ENCODE measurements at places on chromosomes 1 and 21.

DNA sequence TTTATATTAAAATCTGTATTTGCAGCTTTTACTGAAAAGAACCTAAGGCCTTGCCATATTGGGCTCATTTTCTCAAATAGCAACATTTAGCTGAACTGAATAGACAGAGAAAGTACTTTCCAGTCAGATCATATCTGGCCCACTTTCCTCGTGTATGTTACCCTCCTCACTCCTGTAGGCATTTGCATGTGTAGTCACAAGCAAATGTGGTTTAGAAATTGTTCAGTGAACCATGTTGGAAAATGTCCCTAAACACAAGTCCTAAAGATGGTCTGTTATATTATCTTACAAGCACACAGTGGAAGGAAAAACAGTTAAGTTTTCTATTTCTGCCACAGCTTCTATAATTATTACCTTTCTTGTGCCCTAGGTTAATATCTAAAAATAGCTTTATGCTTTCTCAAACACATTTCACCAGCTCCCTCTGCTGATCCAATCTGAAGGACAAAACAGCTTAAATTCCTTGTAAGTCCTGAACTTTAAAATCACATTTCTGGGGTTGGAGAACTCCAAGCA, 606 bp upstream of the FMO4 start:
- DNase-seq, result no peak

GRCh38 chr1:209057901-209058300, 525.6 kb upstream of the CAMK1G start:
- DNase-seq, result no peak

GRCh38 chr21:29295066-29295650, 3.6 kb upstream of the BACH1 start:
- no peak for DNase-seq

- no peak for DNase-seq
Measured at GRCh38 chr1:14519976-14520375, 78.5 kb upstream of the KAZN start.

DNA sequence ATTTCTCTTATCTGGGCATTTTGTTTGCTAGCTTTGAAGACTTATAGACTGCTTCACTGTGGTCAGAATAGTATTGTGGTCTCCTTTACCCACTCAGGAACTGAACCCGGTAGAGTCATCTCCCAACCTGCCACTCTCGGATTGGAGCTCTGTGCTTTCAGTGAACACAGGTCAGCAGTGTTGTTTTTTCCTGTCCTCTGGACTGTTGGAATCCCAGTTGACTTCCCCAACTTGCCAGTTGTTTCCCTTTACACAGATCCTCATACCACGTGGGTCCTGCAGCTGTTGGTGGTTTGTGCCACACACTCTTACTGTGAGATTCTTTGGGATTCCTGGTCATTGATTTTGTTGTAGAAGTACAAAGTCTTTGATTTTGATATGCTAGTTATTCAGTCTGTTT, 214.1 kb downstream of the DYRK1A start:
- DNase-seq, result no peak

DNA sequence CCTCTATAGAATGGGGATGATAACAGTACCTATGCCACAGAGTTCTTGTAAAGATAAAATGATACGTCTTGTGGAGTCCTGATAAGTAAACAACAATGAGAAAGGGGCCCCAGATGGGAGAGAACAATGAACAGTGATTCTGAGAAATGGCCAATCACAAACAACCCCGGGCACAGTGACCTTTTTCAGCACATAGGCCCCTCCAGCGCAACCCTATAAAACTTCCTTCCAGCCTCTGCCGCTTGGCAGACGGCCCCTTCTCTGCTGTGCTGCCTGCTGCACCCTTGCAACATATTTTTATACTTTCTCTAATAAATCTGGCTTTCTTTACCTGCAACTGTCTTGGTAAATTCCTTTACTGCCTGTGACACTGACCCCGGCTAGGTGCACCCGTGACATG, 8.9 kb downstream of the RCAN1 start:
- DNase-seq, result no peak

DNA sequence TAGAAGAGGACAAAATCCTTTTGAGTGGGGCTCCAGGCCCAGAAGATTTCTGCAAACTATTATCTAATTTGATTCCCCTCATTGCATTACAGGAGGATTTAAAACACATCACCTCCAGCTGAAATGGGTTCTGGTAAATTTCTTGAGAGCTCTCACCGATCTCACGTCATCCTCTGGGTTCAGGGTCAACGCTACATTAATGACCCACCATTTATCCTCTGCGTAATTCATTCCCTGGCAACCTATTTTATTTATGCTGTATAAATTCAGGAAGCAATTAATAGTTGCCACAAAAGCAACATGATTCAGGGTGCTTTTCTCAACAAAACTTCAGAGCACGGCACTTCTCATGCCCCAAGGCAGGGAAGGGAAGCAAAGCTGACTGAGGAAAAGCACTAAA, 38.9 kb downstream of the LMX1A start:
- DNase-seq, result no peak

DNA sequence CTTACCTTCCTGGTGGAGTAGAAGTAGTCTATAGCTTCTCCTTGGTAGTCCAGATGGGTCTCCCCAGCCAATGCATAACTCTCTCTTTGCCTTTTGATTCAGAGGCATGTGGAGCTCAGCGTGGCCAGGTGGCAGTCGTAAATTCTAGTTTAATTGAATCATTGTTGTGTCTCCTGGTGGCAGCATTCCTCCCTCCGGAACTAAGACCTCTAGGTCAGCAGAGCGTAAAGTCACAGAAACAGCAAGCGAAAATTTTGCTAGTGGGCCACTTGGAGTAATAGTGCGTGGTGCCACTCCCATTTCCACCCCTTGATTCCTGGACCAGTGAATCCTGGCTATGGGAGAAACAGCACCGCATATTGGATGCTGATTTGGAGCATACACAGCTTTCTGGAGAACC, 3.9 kb upstream of the TMPRSS2 start:
- DNase-seq, result no peak

- no peak for DNase-seq
Measured at GRCh38 chr1:53398576-53399365, 60.4 kb upstream of the DMRTB1 start.

DNA sequence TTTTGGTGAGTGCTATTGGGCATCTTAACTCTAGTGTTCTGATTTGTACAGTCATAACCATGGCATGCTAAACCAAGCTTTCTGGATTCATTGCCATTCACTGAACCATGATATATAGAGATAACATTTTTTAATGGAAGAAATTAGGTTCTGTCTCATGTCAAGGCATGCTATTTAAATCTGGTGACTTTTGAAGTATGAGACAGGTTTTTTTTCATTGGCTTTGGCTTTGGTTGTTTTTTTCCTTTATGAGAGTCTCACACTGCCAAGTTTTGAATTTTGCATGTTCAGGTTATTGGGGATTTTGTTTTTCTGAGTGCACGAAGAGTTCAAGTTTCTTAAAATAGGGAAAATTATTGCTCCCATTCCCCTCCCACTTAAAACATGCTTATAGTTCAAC, 141.3 kb upstream of the ADAMTS5 start:
- DNase-seq, result no peak

- DNase-seq, result no peak
Measured at GRCh38 chr1:73042403-73042802, 760.1 kb upstream of the NEGR1 start.

DNA sequence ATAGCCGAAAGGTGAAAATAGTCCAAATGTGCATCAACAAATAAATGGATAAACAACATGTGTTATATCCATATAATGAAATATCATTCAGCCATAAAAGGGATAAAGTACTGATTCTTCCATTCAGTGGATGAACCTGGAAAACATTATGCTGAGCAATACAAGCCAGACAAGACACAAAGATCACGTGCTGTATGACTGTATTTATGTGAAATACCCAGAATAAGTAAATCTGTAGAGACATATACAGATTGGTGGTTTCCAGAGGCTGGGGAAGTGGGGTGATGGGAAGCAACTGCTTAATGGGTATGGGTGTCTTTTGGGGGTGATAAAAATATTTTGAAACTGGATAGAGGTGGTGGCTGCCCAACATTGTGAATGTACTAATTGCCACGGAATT, 13.3 kb upstream of the GSTM4 start:
- DNase-seq, result no peak

DNA sequence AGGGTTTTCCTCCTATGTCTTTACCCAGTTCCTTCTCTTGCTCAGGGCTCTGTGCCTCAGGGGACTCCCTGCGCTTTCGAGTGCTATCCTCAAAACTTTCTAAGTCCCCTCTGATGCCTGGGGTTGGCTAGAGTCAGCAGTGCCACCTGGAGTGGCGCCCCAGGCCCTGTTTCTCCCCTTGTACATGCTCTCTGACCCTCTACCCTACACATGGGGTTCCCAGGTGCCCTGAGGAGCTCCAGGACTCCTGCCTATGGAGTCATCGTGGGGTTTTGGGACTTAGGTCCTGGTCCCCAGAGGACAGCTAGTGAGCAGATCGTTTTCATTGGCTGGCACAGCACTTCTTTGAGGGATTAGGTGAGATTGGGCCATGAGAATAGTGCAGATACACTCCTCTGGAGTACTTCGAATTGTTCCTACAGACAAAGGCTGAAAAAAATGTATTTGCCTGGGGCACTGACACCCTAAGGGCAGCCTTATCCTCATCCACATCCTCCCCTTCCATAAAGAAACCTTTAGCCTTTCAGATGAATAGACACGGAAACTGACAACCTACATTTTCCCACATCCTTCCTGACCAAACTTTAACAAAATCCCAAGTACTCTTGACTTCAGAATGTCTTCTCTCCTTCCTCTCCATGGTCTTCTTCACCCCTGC, 41.5 kb downstream of the LGR6 start:
- DNase-seq, result no peak

- no peak for DNase-seq
Measured at GRCh38 chr21:38268864-38269575, 12.2 kb downstream of the KCNJ15 start.

GRCh38 chr1:150256554-150257341, 826 bp upstream of the CA14 start:
- no peak for DNase-seq

DNA sequence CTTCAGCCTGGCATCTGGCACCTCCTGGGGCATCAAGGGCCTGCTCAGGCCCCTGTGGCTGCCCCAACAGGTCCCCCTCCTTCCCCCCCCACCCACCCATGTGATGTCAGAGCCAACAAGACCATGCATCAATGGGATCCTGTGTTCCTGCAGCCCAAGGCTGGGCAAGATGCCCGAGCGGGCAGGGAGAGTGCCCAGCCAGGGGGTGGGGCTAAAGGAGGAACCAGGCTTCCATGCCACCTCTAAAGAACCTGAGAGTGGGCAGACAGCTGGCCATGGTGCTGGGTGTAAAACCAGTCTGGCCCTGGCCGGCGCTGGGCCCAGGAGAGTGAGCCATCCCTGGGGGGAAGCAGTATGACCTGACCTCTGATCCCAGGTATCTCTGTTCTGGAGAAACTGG, 7.6 kb downstream of the COL16A1 start:
- peak; percentile 67 for DNase-seq

DNA sequence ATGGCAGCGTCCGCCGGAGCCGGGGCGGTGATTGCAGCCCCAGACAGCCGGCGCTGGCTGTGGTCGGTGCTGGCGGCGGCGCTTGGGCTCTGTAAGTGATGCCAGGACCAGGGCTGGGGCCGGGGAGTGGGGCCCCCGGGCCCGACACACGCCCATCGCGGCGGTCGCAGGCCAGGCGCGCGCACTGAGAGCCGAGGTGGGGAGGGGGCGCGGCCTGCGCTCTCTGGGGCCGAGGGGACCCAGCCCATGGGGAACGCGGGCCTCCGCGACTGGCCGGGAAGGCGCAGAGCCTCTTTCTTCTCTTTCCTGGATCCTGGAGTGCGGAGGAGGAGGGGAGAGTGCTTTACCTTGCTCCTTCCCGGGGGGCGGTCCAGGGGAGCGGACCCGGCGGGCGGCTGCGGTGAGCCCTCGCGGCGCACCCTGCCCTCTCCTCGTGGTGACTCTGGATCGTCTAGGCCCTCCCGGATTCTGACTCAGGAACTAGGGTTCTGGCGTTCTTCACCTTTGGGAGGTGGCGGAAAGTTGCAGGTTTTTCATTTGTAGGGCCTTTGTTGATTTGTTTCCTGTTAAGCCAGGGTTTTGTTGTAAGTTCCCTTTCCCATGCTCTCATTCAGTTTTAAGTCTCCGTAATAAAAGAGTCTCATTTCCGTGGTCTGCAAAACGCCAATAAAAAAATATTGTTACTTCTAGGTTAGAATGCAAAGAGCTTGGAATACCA, 529 bp downstream of the MPZL1 start:
- DNase-seq, result no peak

DNA sequence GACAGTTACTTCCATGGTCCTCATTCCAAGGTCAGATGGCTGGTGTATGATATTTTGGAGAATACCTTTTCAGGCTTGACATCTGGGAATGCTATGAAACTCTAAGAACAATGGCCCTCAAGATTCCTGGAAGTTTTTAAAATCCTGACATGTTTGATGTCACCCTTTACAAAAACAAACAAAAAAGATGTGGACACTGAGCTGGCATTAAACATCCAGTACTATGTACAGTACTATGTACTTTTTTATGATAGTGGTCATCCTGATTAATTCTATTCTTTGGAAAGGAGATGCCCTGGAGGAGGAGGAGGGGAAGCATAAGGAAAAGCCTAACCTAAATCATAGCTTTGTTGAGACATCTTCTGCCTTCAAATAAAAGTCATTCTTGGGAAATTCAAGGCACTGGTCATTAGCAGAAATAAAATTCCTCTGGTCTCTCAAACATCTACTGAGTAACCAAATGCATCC, 235.4 kb downstream of the HMCN1 start:
- no peak for DNase-seq

DNA sequence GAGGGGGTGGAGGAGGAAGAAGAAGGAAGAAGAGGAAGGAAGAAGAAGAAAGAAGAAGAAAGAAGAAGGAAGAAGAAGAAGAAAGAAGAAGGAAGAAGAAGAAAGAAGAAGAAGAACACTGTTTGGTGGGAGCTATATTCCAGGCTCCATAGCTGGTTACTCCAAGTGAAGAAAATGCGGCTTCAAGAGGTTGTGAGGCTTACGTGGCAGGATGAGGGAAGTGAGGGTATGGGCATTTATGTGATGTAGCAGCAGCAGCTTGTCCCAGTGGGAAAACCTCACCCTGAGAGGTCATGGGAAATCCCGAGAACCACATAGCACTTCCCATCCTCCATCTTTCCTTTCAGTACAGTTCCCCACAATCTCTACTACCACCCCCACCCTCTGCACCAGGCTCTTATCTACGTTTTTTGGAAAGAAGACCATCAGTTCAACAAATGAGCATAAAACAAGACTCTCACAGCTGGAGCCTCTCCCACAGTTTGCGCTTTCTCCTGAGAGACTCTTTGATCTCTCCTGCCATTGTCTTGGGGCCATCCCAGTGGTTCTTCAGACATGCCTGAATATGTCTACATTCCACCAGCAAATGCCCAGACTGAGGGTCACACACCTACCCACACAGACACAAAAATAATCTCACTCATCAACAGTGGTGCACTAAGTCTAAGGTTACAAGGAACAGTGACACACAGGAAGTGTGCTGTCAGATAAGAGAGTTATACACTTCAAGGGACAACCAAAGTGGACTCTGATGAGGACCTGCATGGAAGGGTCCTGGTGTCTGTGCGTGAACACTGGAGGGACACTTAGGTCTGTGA, 77.9 kb upstream of the KCNJ15 start:
- no peak for DNase-seq

GRCh38 chr1:17067465-17068240, 13.8 kb upstream of the SDHB start:
- DNase-seq, result no peak

Data from Right ventricle myocardium inferior (tissue), 1 donor.